ENCODE measurements at places on chromosomes 7 and 10.
A peak's percentile ranks its signal among the peaks of the same experiment; 100 is the strongest.

- no peak for DNase-seq
These were observed 650 bp upstream of the TM9SF3 start for GRCh38 chr10:96587264-96588059.

- DNase-seq, result no peak
These were observed 77.4 kb upstream of the PRR15 start for GRCh38 chr7:29486191-29486700.

DNA sequence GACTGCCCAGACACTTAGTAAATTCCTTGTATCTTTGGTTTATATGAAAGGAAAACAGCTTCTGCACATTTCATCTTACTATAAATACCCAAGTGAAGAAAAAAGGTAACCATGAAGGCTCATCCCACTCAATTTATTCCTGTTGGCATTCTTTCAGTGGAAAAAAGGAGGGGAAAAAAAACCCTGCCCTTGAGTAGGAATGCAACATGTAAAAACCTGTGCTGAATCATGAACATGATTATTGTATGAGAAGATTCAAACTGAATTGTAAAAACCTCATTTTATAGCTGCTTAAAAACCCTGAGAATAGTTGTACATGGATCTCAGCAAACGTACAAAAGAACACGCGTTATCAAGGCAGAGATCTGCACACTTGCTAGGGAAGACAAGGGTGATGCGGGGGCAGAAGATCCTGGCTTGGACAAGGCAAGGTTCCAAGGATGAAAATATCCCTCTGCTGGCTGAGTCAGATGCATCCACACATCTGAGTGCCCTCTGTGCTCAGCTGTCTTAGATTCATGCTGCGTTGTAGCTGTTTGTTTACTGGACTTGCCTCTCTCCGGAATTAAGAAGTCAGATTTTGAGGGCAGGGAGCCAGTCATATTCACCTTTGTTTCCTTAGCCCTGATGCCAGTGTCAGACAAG lies 658.2 kb downstream of the PARD3 start:
- DNase-seq, result no peak

GRCh38 chr7:36309716-36310115 lies 79.9 kb upstream of the ANLN start:
- DNase-seq, result no peak

GRCh38 chr10:63267414-63268148 lies 134.5 kb downstream of the NRBF2 start:
- no peak for DNase-seq

GRCh38 chr7:92251181-92251580 lies 5.4 kb downstream of the ANKIB1 start:
- DNase-seq, result no peak

GRCh38 chr7:70219061-70219460 lies 620.8 kb downstream of the AUTS2 start:
- DNase-seq, result no peak

- no peak for DNase-seq
These were observed 11.2 kb downstream of the SLC13A4 start for GRCh38 chr7:135716677-135717238.

DNA sequence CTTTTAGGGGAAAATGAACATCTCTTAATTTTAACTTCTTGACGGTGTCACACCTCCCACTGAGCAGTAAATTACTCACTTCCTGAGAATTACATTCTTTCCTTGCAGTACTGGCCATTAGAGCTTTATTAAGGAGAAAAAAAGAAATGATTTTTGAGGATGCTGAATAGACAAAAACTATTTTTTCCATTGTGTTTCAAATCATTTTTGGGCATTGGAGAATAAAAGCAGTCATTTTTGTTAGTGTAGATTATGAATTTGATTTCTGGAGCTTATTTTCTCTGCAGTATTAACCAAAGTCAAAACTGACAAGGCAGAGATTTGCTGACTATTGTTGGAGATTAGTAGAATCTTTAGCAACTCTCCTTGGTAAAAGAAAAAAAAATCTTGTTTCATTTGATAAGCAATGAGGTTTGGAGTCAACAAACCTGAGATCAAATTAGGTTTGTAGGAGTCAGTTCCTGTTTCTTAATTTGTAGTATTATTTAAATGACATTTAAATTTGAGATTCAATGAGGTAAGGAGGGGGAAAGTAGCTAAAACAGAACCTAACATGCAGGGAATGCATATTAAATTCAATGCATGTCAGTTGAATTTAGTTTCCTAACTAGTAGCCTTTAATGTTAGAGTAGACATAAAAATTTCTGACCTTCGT lies 70.6 kb downstream of the AP3M1 start:
- no peak for DNase-seq

DNA sequence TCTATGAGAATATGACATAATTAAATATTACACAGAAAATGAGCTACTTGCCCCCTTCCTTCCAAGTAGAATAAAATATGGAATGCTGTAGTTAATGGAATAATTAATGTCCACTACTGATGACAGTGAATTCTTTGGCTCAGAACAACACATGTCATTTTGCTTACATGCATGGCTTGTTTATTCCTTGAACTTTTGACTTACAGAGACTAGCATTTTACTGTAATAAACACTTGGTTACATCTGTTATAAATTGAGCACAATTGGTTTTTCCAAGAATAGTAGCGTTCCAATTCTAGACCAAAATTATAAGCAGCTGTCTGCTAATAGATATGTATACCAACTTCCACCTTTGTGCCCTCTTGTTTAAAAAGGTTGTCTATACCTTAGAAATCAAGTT lies 286.7 kb downstream of the OTUD1 start:
- no peak for DNase-seq

GRCh38 chr7:2022737-2023250 lies 210.0 kb downstream of the MAD1L1 start:
- no peak for DNase-seq

- DNase-seq, result no peak
These were observed 72.7 kb downstream of the GCC1 start for GRCh38 chr7:127512663-127513062.

DNA sequence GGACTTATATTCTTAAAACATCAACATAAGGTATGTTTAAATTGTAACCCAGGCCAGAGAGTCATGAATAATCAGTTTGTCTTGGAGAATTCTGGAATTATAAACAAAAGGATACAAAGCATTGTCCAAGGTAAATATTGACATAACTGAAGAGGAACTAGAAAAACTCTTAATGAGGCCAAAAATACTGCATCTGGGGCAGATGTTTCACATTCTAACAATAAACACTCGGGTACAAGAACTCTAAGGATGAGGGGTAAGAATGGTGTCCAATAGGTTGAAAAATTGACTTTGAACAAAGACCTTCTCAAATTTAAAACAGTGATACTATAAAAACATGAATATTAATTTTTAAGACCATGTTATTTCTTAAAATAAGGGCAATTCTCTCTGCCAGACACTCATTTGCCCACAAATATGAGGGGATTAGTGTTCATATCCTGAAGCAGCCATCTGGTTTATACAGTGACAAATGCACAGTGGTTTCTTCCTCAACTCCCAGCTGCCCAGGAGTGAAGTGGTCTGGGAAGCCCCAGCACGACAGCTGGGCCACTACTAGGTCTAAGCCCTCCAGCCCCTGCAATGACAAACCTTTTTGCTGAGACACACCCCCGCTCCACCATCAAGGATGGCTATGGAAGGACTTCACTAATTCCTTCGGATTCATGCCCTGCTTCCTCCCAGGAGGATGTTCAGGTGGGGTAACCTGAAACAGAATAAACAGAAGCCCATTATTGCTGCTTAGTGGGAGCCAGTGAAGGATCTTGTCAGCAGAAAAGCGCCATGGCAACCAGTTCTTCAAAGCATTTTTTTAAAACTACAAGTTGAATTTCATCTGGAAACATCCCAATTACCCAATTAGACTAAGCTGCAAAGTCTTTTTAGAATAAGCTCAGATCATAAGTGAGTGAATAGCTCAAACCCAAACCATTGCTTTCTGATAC lies 107.5 kb upstream of the ARID5B start:
- DNase-seq, result no peak

GRCh38 chr10:116241642-116242410 lies 31.2 kb downstream of the GFRA1 start:
- no peak for DNase-seq

GRCh38 chr10:7391748-7392147 lies 19.1 kb downstream of the SFMBT2 start:
- no peak for DNase-seq

DNA sequence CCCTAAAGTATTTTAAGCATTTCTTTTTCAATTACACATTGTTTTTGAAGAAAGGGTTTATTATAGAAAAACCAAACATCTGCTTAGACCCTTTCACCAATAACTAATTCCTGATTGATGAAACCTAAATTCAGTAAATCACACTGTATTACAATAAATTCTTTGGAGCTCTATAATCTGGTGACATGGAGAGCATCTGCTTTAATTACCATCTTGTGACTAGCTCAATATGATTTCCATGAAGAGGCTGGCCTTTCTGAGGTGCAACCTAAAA lies 9.7 kb downstream of the HYCC1 start:
- DNase-seq, result no peak

DNA sequence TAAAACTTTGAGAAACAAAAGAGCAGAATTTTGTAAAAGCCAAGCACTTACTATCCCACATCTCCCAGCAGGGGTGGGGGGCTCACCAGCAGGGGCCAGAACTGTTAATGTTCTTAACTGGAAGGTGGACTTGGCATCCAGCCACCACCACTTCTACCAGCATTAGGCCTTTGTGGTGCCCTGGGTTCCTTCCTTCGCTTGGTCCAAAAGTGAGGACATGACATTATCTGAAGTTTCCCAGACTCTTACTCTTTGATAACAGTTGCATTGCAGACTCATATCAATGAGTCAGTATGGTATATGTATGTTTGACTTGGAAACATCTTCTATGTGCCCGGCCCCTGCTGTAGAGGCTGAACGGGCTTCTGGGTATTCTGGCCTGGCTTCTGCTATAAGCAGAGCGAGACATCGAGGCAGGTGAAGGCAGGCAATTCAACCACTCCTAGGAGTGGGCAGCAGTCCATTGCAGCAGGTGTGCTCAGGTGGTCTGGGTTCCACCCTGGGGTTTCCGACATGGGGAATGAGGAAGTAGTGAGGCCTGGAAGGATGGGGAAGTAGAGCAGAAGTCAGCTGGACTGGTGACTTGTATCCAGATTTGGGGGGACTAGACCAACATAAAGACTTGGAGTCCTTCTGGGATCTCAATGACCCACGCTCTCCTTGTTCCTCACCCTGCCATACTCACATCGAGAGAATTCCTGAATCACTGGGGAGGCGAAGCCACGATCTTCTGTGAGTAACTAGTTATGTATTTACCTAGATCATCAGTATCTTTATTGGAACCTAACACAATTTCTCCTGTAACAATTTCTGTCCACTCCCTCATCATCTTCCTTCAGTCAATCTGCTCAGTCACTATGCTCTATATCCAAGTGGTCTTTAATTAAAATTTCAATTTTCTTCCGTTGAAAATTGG lies 4.1 kb downstream of the ZNF777 start:
- DNase-seq, result no peak

DNA sequence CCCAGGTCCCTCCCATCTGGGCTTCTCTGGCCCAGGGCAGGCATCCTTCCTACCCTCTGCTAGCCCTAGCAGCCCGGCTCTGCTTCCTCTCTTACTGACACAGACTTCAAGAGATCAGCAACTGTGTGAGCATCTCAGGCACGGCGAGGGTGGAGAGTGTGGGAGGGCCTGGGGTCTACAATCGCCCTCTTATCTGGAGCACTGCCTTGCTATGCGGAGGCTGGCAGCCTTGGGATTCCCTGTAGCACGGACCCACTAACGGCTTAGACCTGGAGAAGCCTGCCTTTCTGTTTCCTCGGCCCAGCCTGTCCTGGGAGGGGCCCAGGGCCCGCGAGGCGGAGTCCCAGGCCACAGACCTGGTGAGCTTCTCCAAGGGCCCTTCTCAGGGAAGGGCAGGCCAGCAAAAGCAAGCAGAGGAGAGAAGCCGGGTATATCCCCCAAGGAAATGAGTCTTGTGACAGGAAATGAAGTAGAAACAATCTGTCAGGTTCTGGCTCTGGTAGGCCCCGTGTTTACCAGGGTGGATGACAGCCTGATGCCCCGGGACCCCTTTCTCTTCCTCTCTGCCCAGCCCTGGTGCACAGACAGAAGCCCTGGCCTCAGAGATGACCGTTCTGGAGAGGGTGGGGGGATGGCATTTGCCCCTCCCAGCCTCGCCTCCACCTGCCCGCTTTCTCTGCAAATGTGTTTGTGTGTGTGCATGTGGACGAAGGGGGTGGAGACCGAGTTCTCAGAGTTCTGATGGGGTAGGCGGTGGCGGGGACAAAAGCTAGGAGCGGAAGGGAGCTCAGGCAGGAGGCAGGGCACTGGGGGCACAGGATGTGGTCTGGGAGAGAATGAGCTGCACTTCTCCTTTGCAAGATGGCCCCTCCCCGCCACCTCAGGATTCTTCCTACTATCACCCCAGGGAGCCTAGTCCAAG lies 2.5 kb downstream of the LRCH4 start:
- no peak for DNase-seq

DNA sequence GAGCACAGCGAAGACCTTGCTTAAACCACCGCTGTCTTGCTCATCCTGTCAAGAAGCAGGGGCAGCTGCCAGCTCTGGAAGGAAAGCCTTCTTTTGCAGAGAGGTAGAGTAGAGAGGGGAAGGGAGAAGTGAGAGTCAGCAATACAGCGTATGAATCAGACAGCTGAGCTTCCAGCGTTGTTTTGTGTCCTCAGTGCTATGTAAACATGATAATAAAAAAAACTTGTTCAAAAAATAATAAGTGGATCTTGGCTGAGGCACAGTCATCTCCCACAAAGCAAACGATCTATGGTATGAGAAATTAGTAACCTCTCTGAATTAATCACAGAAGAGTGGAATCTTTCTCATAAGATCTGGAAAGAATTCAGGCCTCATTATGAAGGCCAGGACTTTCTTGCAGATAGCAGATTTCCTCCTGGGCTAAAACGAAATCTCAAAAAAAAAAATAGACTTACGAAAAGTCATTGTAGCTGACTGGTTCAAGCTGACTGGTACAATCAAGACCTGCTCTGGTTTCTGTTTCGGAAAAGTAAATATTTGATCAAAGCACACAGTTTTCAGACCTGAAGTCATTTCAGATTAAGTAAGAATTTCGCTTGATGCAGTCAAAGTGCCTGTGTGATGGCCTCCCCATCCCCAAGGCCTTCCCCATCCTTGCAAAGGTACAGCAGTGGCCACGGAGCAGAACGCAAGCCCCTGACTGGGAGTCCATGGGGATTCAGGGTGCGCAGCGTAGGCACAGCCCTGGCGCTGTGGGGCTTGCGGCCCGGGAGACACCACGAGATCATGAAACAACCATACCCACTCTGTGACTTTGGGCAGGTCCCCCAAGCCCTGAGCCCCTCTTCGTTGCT lies 29.4 kb downstream of the CHST15 start:
- no peak for DNase-seq

GRCh38 chr7:54839575-54840213 lies 80.7 kb upstream of the SEC61G start:
- DNase-seq, result peak; percentile 45

DNA sequence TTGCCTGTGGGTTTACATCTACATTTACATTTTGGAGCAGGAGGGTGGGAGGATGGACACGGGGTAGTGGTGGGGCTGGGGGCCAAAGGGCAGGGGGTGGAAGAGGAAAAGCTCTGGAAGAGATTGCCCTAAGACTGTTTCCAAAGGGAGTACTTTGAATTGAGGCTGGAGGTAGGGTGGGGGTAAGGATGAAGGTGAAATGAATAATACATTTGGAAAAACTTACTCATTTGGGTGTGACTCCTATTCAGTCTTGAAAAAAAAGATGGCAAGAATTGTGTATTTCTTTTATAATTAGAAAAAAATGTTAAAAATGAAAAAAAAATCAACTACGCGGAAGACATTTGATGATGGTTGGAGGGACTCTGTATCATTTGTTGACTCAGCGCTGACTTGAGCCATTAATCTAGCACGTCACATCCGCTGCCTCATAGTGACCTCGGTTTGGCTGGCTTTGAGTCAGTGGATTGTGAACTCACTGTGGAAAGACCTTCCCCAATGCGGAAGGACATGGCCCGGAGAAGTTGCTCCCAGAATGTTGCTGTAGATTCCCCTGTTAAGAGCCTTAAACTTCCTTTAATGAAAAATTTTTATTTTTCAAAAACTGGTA lies 2.8 kb downstream of the FAM180A start:
- DNase-seq, result no peak

Measured in liver (tissue), 10 donors.